ENCODE measurements at places on chromosomes 1 and 21.

GRCh38 chr1:174322202-174322862, 125.4 kb upstream of the GPR52 start:
- no peak for DNase-seq

DNA sequence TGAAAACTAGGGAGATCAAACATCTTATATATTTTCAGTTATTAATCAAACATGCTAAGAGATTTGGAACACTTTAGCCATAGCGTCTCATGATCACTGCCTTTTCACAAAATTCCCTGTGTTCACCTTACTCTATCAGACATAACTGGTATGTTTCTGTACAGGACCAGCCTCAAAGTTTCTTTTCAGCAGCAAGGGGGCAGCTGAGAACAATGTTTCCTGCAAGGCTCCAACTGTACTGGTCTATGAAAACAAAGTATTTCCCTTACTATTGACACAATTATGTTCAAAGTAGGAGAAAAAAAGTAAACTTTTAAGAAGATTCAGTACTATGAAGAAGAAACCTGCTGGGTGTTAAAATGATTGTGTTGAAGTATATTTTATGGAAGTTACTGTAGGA, 98.5 kb downstream of the ATF6 start:
- DNase-seq = peak; percentile 69

- DNase-seq = no peak
Measured at GRCh38 chr1:201220388-201220715, 29.7 kb downstream of the IGFN1 start.

- no peak for DNase-seq
Measured at GRCh38 chr1:1954831-1955441, 35.9 kb upstream of the TMEM52 start.

DNA sequence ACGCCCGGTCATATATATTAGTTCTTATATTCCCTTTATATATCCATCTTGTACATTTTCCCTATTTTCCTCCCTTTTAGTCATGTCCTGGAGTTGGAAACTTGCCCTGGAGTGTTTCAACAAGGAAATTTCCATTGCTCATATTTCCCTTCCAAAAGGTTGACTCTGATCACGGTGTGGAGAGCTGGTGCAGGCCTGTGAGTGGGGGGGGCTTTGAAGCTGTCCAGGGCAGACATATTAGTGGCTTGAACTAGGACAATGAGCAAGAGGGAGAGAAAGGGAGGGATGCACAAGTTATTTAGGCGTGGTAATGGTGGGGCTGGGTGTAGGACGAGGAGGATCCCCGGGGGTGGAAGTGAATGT, 30.4 kb upstream of the TMEM61 start:
- peak; percentile 74 for DNase-seq

DNA sequence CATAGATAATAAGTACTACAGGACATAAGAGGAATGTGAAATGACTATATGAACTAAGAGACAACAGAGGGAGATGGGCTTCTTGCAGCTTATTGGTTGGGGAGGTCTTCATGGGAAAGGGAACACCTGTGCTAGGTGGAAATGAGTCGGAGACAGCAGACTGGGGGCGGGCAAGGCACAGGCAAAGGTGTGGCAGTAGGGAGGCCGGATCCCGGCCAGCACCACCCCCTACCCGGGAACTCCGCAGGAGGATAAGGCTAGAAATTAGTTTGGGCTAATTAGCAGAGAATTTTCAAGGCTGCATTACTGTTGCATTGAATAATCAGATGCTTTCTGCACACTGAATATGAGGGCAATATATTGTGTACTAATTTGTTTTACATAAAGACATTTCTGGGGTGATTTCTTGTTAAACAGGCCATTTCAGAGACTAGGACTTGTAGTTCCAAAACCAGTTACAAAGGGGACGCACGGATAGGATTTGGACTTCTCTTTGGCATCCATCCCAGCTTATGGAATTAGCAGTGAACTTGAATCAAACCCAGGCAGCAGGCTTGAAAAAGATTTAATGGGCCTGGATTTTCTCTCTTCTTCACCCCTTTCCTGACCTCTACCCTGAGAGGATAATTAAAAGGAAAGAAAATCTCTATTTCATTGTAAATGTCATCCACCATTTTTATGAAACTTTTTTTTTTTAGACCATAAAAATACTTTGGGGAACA, 2.2 kb upstream of the HUNK start:
- DNase-seq = no peak

DNA sequence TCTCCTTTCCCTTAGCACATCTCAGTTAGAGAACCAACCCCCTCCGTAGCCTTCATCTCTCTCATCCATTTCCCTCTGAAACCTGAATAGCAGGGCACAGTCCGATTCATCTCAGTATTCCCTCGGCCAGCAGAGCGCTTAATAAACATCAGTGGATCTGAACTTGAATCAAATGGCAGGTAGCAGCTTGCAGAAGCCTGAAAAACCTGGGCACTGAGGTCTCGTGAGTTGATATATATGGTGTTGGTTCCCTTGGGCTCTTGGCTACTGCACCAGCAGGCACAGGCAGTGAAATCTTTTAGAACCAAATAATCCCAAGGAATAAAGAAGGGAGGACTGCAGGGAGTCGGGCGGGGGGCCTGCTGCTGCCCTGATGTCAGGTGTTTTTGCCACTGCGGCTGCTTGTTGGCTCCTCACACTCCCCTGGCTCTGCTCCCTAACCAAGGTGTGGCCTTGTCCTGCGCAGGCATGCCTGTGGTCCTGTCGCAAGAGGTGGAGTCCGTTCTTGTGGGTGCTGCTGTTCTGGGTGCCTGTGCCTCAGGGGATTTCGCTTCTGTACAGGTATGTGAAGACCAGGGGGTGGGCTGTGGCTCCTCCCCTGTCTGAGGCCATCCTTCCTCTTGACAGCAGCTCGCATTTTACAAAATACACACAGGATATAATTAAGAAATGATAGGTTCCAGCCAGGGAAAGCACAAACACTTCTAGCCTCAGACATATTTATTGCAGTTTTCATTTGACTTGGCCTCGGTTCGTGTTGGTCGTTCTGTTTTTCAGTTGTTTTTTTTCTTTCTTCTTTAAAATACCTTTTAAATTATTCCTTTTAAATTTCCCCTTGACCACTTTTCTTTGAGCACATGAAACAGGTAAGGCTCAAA, 140.9 kb upstream of the HOOK1 start:
- peak; percentile 6 for DNase-seq

DNA sequence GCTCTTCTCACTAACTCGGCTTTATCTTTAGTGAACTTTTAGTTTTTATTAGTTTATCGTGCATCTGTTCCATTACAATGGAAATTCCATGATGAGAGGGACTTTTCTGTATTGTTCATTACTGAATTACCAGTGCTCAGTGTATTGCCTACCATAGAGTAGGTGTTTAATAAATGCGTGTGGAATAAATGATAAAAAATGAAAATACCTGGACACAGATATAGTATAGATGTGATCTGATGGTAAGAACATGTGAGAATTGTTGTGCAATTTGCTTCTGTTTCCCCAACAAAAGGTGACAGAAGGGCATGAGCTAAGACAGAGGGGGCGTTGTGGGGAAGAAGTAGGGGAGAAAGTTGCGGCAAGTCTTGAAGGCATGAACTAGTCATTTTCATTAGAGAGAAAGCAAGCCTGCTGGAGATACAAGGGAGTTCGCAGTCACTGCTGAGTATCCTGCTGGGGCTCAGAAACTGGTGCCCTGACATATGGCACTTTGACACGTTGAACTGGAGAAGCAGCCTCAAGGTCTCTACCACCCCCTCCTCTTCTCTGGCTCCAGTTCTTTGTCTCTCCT, 5.6 kb upstream of the COG2 start:
- no peak for DNase-seq

- no peak for DNase-seq
Measured at GRCh38 chr1:243393096-243393495, 137.3 kb downstream of the SDCCAG8 start.

DNA sequence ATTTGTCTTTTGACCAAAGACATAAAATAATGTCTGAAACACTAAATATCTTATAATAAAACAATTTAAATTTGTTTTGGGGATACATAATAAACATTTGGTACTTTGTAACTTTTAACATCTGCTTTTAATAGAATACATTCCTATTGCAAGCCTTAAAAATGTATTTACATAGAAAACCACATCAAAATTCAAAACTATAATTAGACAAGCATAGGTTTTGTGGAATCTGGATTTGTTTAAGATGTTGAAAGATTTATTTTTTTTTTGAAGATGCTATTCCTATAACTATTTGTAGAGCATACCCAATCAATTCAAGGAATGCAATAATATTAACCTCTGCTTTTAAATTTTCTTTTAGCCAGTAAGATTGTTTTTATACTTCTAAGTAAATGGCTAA, 125.7 kb downstream of the FMN2 start:
- no peak for DNase-seq

- DNase-seq = peak; percentile 46
Measured at GRCh38 chr1:235105051-235106043, 23.3 kb downstream of the TOMM20 start.

- no peak for DNase-seq
Measured at GRCh38 chr1:88224906-88225305, 459.2 kb upstream of the PKN2 start.

GRCh38 chr1:169094897-169095569, 11.5 kb upstream of the ATP1B1 start:
- no peak for DNase-seq

- no peak for DNase-seq
Measured at GRCh38 chr1:46822248-46822826, 23.5 kb downstream of the CYP4B1 start.

- DNase-seq = no peak
Measured at GRCh38 chr1:32784817-32785216, 32.3 kb downstream of the YARS1 start.

DNA sequence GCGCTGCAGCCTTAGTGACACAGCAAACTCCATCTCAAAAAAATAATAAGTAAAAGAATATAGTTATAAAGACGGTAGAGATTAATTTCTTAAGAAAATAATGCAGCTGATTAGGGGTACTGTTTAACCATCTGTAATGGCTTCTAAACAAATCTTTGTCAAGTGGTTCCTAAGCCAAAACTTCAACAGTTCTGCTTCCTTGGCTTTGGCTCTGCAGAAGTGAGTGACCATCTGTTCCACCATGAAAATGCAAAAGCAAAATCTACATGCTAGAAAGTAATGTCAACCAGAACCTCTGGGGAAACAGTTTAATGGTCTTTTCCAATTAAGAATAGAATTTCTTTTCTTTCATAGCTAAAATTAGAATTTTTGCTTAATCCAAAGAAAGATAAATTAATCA, 8.3 kb upstream of the SH2D5 start:
- DNase-seq = no peak

GRCh38 chr1:183150445-183150844, 35.6 kb upstream of the LAMC2 start:
- DNase-seq = no peak

DNA sequence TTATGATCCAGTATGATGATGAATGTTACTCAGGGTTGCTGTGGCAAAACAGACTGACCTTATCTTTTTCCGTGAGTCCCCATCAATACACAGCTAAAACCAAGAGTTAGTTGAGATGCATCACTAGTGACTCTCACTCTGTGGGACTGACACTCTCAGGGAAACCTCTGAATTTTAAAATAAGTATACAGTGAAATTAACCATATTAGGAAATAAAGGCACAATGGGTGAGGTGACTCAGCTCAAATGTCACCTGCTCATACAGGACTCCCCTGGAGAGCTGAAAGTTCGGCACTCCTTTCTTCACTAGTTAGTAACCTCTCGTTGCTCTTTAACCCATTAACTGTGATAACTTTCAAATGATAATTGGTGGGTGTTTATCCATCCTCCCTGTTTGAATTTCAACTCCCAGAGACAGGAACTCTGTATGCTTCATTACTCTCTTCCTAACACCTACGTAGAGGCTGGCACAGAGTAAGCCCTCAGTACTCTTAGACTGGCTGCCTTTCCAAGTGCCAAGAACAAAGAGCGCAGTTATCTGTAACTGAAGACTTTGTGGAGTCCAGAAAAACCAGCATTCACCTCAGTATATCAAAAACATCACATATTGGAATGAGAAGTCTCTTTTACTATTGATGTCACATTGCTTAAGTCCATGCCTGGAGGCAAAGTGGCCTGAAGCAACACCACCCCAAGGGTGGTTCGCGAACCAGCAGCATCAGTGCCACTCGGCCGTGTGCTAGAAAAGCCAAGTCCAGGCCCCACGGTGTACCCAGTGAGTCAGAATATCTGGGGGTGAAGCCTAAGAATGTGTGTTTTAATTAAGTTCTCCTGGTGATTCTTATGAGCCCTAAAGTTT, 91.1 kb downstream of the NIBAN1 start:
- DNase-seq = no peak

- peak; percentile 30 for DNase-seq
Measured at GRCh38 chr1:202505356-202505755, 156.9 kb downstream of the PPP1R12B start.

GRCh38 chr1:213171711-213172110, 120.7 kb downstream of the RPS6KC1 start:
- DNase-seq = no peak

GRCh38 chr1:20681999-20682398, 20.8 kb upstream of the DDOST start:
- no peak for DNase-seq

DNA sequence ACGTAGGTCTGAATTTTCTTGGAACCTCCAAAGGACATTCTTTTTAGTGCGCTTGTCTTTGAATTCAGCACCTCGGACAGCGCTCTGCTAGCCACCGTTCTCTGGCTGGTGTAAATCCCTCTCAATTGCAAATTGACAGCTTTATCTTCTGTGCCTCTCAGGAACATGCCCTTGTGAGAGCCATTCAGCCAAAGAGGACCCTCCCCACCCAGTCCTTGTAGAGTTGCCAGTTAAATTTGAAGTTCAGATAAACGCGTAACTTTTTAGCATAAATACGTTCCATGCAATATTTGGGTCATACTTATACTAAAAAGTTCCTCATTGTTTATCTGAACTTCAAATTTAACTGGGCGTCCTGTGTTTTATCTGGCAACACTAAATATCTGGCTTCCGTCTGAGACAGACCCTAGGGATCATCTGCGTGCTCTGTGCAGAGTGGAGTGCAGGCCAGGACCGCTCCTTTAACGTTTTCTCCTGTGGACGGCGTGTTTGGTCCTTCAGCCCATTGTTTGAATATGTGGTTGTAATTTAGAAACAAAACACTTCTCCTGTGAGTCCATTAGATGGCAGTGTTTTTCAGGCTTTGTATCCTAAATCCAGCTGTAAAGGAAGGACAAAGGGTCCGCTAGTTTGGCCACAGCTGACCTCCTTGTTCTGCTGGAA, 7.0 kb downstream of the KCNAB2 start:
- DNase-seq = peak; percentile 70

DNA sequence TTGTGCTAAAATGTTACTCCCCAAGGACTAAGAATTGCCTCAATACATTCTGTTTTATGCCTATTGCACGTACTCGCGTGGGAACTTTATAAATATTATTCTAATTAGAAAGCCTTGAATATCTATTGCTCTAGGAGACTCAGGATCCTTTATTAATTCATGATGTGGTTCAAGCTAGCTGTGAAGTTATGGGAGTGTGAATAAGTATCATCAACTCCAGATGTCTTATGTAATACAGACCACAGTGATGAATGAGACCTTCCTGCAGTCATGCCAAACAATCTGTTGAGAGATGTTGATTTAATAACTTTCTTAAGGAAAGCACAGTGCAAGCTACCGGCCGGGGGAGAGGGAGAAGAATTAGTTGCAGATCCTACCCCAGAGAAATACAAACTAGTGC, 519.2 kb upstream of the ZP4 start:
- no peak for DNase-seq

- no peak for DNase-seq
Measured at GRCh38 chr21:27582948-27583430, 616.1 kb upstream of the ADAMTS5 start.

GRCh38 chr1:39990428-39990827, 35.5 kb downstream of the MFSD2A start:
- no peak for DNase-seq

- DNase-seq = no peak
Measured at GRCh38 chr21:41349619-41350390, 12.0 kb upstream of the MX2 start.
